ENCODE measurements at places on chromosomes 16 and 17.
A peak's percentile ranks its signal among the peaks of the same experiment; 100 is the strongest.

DNA sequence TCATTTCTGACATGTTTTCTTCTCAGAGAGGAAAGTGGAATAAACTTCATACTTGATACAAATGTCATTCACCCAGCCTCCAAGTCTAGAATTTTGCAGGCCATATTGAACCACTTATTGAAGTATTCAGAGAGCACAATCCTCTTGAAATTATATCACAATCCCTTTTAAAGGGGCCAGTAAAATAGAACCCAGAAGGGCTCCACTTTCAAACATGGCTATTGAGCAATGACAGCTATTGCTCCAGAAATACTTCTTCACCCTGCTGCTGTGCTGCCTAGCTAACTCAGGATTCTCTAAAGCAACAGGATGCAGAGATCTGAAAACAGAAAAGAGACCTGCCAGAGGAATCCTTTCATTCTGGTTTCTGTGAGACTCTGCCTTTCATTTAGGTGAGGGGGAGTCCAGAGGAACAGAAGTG, 275.0 kb upstream of the CDH5 start:
- no peak for DNase-seq

GRCh38 chr17:62780951-62781350, 27.2 kb downstream of the MARCHF10 start:
- DNase-seq: no peak

- DNase-seq: no peak
These were observed 366.6 kb upstream of the CCL2 start for GRCh38 chr17:33888455-33888854.

GRCh38 chr16:56783344-56783743, 53.4 kb downstream of the NUP93 start:
- no peak for DNase-seq

- no peak for DNase-seq
These were observed 597.7 kb downstream of the TMEM114 start for GRCh38 chr16:7992616-7993015.

DNA sequence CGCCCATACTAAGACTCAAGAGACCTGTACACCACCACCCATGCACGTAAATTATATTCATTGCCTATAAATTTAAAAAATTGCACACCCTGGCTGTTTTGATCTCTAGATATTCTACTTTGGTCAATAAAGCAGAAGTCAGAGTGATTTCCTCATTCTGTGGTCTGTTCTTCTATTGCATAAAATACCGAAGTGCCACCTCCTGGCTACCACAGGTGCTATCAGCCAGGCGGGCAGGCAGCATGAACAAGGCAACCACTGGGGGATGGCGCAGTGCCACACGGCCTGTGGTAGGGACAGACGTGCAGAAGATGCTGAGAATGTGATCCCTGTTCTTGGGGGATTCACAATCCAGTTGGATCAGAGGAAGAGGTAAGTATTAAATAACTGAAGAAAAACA, 122.3 kb downstream of the CDK5R1 start:
- no peak for DNase-seq

DNA sequence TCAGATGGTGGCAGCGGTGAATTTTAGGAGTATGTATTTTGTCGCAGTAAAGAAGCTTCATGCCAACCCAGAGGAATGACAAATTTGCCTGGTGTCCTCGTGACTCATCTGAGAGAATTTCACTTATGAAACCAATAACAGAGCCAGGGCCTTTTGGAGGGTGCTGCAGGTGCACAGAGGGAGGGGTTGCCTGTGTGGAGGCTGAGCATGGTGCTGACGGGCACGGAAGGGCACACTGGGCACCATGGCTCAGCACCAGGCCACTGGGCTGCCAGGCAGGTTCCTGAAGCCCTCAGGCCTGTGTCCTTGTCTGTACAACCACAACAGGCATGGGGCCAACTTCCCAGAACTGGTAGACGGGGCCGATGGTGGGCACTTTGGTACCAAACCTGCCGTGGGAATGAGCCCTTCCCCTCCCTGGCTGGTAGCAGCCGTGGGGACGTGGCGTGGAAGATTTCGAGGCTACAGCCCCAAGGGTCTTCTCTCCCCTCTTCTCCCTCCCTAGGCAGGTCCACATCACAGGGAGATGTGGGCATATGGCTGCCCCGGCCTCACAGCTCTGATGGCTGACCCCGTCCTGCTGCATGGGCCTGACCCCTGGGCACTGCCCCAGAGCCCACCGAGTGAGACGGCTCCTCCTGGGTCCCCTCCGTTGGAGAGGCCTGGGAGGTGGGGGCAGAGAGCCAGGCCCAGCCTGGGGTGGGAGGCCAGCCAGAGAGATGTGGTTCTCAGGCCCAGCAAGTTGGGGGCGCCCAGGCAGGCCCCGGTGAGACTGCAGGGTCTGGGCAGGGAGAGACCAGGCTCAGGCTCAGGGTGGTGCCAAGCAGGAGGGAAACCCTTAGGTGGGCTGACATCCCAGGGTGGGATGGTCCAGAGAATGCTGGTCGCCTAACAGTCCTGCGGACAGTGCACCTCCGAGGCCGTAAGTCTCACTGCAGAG, 30.2 kb upstream of the ZNF469 start:
- DNase-seq: no peak

GRCh38 chr16:78289373-78289772, 189.9 kb downstream of the WWOX start:
- no peak for DNase-seq

DNA sequence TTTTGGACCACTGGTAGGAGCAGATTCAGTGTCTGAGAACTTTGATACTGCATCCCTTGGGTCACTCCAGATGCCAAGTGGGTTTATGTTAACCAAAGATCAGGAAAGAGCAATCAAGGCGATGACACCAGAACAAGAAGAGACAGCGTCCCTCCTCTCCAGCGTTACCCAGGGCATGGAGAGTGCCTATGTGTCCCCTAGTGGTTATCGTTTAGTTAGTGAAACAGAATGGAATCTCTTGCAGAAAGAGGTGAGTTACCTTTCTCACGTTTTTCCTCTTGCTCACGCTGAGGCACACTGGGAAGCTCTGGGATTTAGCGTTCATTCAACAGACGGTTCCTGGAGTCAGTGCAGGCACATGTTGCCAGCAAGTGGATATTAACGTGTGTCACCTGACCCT, 58.0 kb downstream of the NUP88 start:
- DNase-seq: no peak

GRCh38 chr17:17626151-17626805, 34.8 kb upstream of the PEMT start:
- DNase-seq: no peak

DNA sequence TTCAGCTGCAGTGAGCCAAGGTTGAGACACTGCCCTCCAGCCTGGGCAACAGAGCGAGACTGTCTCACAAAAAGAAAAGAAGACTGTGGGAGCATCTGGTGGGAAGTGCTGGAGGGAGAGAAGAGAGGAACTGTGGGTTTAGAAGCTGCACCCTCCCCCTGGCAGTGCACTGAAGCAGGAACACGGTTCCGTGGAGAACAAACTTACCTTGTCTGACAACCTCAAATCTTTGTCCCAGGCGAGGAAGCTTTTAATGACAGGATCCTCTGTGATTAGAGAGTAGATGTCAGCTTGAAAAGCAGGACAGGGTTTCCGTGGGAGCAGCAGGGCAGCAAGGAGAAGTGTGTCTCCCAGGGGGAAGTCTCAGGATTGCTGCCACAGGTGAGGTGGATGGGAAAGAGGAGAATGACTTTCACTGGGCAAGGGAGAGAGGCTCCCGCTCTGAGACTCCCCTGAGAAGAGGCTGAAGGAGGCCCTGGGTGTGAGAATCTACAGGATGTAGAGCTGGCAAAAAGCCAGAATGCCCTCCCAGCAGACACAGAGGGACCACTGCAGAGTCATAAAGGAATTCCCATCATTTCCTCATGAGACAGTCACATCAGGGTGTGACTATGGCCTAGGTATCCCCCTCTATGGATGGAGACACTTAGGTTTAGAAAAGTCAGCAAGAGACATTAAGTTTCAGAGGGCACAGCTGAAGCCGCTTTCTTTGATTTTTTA, 22.9 kb downstream of the PRR11 start:
- no peak for DNase-seq

- no peak for DNase-seq
These were observed 6.5 kb upstream of the C16orf74 start for GRCh38 chr16:85757341-85757822.

DNA sequence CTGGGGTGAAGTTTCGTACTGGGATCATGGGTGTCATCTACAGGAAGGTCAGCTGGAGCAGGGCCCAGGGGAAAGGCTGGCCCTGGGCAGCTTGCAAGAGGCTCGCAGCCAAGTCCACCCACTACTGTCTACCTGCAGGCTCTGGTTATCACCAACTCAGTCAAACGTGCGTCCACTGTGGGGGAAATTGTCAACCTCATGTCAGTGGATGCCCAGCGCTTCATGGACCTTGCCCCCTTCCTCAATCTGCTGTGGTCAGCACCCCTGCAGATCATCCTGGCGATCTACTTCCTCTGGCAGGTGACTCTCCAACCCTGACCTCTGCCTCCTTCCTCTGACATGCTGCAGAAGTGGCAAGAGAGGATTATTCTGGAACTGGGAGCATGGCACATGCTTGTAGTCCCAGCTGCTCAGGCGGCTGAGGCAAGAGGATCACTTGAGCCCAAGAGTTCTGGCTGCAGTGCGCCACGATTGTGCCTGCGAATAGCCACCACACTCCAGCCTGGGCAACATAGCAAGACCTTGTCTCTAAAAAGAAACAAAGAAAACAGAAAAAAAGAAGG, 29.2 kb downstream of the ABCC3 start:
- DNase-seq: no peak

GRCh38 chr16:65509172-65509571, 387.3 kb upstream of the CDH11 start:
- no peak for DNase-seq

DNA sequence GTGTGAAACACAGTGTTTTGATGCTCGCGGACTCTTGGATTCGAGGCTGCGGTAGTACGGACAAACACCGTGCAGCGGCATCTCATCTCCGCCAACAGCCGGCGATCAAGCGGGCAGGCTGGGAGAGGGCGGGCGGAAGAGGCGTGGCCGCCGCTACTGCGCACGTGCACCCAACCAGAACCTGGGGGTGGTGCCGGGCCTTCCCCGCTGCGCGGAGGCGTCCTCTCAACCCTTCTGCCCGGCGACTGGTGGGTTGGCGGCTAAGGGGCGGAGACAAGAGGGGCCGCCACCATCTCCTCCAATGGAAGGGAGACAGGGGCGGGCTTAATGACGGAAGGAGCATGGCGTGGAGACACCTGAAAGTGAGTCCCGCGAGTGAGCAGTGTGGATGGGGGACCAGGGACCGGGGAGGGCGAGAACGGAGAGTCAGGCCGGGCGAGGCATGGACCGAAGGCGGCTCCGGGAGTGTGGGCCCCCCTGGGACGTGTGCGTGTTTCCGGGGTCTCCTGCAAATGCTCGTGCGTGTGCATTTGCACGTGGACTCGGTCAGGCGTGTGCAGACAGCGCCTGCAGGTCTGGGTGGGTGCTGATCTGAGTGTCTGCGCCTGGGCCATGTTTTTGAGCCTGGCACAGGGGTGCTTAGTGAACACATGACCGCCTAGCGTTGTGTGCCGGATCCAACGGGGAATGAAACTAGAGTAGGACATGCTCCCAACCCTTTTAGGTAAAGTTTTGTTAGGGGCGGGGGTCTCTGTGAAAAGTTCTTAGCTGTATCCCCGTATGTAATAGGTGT, at the start of gene DHODH:
Gene DHODH (plus strand): TSS at position 321 of the 793 bp plus-strand sequence. CDS start 21 bp downstream, at position 342.
- DNase-seq: peak; percentile 32

DNA sequence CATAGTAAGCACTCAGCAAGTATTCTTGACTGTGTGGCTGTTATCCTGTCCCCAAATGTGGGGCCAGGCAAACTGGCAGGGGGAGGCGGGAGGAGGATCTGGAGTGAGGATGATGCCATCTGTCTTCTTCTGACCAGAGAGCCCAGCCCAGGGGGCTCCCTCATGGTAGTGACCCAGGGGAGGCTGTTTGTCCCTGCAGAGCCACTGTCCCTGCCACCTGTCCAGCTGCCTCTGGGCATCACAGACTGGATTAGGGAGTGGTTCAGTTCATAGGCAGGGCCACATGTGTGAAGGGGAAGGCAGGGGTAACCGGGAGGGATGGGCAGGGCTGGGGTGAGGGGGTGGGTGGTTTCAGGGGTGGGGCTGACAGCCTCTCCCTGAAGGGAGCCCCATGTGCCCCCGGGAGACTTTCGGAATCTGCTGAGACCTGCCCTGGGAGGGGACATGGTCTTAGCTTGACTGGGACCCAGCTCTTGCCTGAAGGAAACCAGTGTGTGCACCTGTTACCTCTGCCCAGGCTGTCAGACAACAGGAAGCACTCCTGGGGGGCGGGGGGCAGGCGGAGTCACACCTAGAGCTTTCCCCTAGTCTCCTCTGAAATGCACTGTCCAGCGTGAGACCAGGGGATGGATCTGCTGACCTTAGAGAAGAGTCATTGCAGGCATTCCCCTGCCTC, 15.2 kb downstream of the ARHGAP23 start:
- no peak for DNase-seq

GRCh38 chr16:70647441-70648359, 1.3 kb downstream of the IL34 start:
- no peak for DNase-seq

DNA sequence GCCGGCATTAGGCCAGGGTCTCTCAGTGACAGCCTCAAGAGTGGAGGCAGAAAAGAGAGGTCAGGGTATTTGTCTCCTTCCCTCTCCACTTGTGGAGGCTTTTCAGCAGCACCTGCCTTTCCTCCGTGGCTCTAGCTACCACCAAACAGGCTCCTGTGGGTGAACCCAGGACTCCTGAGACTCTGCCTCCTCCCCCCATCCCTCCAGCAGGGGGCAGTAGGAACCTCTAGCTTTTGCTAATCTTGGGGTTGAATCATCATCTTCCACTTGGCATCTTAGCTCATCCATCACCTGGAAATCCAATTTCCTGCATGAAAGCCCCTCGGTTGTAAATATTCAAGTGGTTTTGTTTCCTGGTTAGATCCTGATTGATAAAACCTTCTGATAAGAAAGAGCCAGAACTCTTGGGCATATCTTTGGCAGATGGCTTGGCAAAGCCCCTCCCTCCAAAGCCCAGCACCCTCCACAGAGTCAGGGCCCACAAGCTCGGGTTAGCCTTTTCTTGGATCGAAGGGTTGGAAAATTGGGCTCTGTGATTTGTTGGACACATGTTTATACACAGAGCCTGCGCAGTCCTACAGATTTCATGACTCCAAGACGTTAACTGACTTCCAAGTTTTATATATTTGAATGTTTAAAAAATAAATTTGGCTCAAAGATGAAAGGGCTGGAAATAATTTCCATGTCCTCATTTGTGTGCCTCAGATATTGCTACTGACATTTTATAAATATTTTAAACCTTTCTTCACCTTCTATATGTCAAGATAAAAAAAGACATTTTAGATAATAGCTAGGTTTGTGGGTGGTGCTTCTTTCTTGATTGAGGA, 322.1 kb downstream of the MAP2K4 start:
- DNase-seq: no peak

- DNase-seq: no peak
These were observed 495.7 kb downstream of the SHISA9 start for GRCh38 chr16:13397126-13397525.

DNA sequence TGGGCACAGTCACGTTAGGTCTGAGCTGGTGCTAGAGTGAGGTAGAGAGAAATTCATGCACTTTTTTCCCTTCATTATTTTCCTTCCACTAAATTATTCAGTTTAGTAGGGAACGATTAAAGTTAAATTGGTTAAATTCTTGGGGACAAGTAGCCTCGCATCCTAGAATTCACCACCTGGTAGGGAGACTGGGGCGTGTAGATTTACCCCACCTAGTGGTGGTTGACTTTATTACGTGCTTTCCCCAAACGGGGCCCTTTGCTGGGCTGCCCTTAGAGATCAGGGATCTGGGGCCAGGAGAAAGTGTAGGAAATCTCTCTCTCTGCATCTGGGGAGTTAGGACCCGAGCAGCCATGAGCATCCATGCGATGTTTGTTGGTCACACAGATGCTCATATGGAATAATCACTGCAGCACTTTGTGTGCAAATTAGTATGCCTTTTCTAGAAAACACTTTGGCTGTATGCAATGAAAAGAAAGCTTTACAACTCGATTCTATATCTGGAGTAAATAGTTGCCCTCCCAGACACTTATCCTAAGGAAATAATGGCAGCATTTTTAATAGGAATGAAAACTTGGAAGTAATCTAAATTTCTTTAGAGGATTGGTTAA, 107.0 kb downstream of the PLCG2 start:
- DNase-seq: no peak
